ENCODE measurements at places on chromosomes 7 and 10.

DNA sequence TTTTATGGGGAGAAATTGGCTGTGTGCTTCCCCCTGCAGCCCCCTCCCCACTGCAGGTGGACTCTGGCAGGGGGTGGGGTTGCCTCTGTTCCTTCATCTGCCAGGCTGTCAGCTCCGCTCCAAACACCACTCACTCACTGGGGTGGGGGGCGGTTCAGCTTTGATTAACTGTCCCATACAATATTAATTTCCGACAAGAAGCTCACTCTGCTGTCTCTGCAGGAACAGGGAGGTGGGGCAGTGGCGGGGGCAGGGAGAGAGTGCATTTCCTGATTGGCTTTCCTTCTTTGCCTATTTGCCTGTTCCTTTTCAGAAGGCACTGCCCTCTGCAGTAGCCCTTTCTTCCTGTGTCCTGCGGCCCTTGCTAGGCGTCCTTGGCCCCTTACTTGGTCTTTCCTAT, 500.8 kb downstream of the PLXNA4 start:
- no peak for DNase-seq

DNA sequence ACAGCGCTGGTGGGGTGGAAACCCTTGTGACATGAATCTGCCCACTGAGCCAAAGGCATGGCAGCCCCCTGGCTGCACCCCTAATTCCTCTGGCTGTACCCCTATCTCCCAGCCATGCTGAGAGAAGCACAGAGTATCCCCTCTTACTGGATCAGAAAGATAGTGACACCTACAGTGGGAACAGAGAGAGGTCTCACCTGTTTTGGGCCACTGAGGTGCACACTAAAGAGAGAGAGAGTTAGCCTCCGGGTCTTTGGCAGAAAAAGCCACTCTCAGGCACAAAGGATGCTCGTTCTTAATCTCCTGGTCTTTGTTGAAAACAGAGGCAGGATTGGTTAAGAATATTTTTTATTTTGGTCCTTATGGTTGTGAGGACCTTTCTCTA, 11.3 kb downstream of the TSPAN14 start:
- DNase-seq: no peak

- DNase-seq: no peak
Measured at GRCh38 chr10:48639632-48640031, 34.8 kb upstream of the ARHGAP22 start.

GRCh38 chr7:151000897-151001495, 10.2 kb downstream of the NOS3 start:
- no peak for DNase-seq

- DNase-seq: no peak
Measured at GRCh38 chr7:125119559-125120115, 190.0 kb upstream of the POT1 start.

DNA sequence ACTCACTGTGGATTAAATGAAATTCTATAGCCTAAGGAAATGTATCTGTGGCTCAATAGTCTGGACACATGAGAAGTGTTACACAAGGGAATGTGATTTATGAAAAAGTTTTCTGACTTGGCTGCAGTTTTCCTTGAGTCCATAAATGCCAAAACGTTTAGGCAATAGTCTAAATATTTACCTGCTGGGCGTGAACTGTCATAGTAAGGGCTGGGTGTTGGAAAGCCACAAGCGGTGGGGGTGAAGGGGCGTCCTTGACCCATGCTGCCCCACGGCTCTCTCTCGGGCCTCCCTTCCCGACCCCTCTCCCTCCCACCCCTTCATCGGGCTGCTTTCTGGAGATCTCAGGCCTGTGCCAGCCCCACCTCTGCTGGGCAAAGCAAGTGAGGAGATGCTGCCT, 223.7 kb downstream of the BUB3 start:
- DNase-seq: no peak

GRCh38 chr10:100522945-100523344, 3.3 kb upstream of the SEC31B start:
- no peak for DNase-seq

DNA sequence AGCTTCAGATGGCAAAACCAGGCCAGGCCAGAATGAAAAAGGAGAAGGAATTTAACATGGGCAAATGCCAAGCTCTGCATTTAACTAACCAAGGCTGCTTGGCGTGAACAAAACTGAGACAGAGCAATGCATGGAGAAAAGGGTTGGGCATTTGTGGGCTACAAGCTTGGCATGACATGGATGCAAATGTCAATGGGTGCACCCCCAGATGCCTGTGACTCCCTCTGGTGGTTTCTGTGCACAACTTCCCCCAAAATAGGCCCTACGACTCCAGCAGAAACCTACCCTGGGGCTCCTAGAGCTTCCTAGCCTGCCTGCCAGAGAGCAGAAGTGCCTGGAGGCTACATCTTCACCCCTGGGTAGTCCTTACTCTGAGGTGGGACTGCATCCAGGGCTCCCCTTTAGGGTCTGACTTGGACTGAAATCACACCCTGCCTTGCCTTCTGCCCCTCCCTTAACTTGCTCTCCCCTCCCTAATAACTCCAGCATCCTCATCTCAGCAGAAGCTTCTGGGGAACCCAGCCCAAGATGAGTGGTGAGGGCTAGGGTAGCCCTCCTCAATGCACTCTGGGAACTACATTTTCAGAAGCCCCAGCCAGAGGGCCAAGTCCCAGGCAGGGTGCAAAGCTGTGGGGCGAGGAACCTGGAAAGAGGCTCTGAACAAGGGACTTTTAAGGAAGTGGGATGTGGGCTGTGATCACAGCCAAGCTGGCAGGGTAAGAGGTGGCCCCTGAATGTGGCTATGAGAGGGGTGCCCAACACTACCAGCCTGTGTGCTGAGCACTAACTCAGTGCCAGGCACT, 11.3 kb downstream of the GPRIN2 start:
- peak; percentile 3 for DNase-seq

GRCh38 chr7:5500777-5501350, 77.2 kb upstream of the TNRC18 start:
- no peak for DNase-seq

DNA sequence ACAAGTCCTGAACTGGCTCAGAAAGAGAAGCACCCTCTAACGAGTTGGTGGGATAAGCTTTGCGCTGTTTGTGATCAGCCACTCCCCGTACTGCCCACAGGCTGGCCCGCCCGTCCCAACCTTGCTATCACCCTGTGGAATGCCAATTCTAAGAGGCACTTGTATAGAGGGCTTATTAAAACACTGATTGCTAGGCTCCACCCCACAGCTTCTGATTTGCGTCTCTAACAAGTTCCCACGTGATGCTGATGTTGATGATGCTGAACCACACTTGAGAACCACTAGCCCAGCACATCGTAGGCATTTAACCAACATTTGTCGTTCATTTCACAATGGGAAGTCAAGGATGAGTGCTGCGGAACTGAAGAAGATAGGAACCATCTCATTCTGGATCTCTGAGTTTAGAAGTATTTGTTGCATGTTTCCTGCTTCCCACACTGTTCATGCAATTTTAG, 12.7 kb upstream of the GSAP start:
- DNase-seq: no peak

GRCh38 chr7:105191331-105191730, 177.3 kb downstream of the KMT2E start:
- DNase-seq: no peak

DNA sequence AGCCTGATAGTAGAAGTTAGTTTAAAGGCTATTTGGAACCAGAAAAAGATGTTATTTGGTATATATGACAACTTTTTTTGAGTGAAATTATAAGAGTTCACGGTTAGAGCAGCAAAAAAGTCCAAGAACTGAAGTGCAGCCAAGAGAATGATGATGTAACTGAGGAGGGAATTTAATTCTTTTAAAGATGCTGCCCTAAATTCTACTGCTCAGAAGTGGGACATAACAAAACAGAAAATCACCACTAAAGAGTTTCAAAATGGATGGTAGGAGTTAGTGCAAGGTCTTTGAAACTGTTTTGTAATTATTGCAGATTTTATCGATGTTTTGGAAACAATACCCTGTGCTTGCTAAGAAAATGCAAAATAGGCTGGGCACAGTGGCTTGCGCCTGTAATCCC, 6.5 kb downstream of the SAMD8 start:
- DNase-seq: no peak

DNA sequence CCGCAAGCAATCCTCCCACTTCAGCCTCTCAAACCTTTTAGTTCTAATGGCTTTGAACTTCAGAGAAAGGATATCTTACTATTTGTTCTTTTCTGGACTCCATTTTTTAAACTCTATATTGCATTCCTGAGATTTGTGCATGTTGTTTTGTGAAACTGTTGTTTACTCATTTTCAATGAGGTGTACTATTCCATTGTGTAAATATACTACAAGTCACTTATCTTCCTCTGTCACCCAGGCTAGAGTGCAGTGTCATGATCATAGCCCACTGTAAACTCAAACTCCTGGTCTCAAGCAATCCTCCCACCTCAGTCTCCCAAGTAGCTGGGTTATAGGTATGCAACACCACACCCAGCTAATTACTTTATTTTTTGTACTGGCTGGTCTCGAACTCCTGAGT, 31.4 kb upstream of the AKR1D1 start:
- no peak for DNase-seq

- DNase-seq: no peak
Measured at GRCh38 chr7:90723866-90724265, 127.7 kb downstream of the CDK14 start.
